ENCODE measurements at places on chromosomes 1 and 21.

DNA sequence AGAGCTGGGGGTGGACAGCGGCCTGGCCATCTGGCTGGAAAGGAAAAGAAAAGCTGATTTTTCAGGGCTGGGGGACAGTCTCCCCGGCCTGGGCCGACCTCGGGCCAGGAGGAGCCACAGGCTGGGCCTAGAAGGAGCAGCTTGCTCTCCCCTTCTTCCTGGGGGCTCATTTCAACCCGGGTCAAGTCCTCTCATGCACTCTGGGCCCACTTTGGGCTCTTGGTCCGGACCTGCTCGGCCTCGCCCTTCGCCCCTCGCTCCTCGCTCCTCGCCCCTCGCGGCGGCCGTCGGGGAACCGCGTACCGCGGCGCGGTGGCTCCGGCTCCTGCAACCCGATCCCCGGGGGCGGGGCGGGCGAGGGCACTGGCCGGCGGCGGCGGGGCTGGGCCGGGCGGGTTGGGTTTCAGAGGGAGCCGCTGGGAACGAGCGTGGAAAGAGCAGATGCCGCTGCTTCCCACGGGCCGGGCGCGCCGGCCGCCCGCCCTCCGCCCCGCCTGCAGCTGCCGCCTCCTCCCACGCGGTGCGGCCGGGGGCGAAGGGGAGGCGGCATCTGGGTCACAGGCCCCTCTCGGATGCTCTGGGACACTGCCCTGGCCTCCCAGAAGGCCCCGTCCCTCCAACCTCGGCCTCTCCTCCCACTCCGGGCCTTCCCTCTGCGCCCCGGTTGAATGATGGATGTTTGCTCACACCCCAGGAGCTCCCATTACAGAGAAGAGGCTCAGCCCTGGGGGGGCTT lies 6.6 kb downstream of the HEYL start:
- DNase-seq, result peak; percentile 16

DNA sequence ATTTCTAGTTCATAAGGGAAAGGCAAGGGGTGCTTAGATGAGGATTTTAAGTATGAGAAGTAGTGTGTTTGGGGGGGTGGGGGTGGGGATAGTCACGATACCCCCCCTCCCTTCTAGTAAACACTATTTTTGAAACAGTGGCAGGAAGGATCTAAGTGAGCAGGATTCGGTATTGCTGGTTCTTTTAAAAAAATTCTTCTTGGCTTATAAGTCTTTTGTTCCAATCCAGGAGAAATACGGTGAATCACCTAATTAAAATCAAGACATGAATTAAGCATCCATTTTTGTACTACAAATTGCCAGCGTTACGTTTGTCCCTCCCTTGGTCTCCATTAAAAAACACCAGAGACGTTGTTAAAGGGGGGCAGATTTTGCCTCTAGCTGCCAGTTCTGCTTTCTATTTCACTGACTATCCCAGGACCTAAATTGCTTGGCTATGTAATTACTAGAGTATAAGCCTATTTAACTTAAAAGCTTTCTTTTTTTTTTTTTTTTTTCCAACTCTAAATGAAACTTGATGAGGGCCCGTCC lies 911 bp downstream of the LMO4 start:
- DNase-seq, result no peak

DNA sequence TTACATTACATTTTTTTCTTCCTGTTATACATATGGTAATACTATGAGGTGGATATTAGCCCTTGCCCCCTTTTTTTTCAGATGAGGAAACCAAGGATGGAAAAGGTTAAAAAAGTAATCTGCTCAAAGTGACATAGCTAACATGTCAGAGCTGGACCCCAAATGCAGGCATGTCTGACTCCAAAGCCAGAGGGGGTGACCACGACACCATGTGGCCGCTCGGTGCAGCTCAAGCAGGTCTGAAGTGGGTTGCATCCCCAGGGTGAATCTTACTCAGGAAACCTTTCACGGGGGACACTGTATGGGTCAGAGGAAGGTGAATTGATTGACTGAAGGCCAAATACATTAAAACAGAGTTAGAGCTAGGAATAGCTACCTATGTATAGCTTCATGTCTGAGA lies 34.8 kb downstream of the CD34 start:
- no peak for DNase-seq

- DNase-seq, result no peak
Observed at GRCh38 chr21:32567626-32568025, 17.7 kb downstream of the TCP10L start.

- no peak for DNase-seq
Observed at GRCh38 chr1:147243228-147243685, 773 bp downstream of the CHD1L start.

- no peak for DNase-seq
Observed at GRCh38 chr1:20198296-20198695, 12.0 kb upstream of the PLA2G2C start.

GRCh38 chr21:41571938-41572510 lies 64.1 kb upstream of the TMPRSS2 start:
- DNase-seq, result no peak
